ENCODE measurements at places on chromosomes 1 and 21.
A peak's percentile ranks its signal among the peaks of the same experiment; 100 is the strongest.

GRCh38 chr1:21034725-21035628 lies 141.7 kb downstream of the EIF4G3 start:
- DNase-seq: no peak

DNA sequence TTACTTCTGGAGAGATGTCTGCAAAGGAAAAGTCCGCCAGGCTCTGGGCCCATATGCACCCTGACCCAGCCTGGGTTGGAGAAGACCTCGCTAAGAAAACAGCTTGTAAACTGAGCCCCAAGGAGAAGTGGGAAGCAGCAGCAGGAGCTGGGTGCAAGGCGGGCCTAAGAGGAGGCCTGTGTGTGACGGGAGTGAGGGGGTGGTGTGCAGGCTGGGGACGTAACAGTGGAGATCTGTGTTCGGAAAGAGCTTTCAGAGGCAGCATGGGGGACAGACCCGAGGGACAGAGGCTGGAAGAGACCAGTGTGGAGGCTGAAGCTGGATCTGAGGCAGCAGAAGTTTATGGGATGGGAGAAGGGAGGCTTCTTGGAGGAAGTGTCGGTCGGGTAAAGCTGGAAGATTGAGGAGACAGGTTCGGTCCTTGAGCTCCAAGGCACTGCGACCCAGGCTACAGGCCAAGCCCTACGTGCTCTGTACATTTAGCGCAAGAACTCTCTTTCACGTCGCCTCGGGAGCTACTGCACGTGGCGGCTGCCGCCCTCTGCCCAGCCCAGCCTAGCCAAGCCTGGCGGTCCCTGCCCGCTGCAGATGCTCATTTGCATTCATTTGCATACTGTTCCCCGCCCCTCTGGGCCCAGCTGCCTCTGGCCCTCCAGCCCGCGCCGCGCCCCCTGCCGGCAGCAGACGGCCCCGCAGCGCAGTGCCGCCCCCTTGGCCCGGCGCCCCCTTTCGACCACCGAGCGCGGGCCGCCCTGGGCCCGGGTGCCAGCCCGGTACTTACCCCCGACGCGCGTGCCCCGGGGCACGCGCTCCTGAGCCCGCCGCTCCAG lies 6.3 kb downstream of the HPCA start:
- DNase-seq: no peak

GRCh38 chr1:47325528-47325927 lies 8.1 kb upstream of the CMPK1 start:
- DNase-seq: no peak

GRCh38 chr1:67174716-67175284 lies 8.5 kb downstream of the IL23R start:
- DNase-seq: no peak

- no peak for DNase-seq
Measured at GRCh38 chr1:9230869-9231533, 3.6 kb upstream of the H6PD start.

DNA sequence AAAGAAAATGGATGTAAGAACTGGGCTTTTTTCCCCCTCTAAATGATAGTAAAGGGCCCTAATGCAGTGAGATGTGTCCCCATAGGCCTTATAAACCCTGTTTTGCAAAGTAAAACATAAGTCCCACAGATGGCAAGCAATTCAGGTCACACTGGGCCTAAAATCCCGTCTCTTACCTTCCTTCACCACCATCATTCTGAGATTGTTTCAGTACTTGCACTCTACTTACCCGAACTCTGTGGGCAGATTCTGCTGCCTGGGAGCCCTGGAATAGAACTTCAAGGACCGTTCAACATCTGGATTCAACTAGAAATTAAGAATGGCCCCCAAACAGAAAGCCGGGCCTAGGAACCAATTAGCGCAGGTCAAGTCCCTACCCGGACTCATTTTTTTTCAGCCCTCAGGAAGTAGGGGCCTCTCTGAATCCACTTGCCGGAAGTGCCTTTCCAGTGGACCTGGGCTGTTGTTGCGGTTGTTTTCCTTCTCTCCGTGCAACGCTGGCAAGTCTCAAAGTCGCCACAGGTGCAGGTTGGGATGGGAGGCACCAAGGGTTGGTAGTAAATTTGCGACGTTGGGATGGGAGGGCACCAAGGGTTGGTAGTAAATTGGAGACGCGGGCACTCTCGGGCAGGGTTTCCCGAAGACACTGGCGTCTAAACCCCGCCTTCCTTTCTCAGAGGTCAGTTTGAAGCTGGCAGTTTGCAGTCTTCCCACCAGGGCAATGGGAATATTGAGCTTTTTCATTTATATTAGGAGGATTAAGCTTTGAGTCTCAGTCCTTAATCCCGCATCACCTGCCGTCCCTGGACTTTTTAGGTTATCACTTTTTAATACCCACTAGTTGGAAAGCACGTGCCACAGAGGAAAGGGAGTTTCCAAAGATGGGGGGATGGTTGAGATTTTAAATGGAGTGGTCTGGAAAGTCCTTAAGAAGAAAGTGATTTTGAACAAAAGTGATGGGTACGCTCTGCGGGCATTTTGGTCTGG lies at the start of gene TMEM69:
Gene TMEM69 (plus strand): TSS at position 428 of the 987 bp plus-strand sequence. CDS start 2,888 bp downstream, outside the sequence.
- peak; percentile 75 for DNase-seq

GRCh38 chr1:221708076-221708571 lies 33.8 kb downstream of the DUSP10 start:
- peak; percentile 93 for DNase-seq

DNA sequence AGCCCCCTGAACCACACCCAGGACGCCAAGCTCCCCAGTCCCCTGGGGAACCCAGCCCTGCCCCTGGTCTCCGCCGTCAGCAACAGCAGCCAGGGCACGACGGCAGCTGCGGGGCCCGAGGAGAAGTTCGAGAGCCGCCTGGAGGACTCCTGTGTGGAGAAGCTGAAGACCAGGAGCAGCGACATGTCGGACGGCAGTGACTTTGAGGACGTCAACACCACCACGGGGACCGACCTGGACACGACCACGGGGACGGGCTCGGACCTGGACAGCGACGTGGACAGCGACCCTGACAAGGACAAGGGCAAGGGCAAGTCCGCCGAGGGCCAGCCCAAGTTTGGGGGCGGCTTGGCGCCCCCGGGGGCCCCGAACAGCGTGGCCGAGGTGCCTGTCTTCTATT lies 42.7 kb upstream of the ARHGEF16 start:
- DNase-seq: no peak

DNA sequence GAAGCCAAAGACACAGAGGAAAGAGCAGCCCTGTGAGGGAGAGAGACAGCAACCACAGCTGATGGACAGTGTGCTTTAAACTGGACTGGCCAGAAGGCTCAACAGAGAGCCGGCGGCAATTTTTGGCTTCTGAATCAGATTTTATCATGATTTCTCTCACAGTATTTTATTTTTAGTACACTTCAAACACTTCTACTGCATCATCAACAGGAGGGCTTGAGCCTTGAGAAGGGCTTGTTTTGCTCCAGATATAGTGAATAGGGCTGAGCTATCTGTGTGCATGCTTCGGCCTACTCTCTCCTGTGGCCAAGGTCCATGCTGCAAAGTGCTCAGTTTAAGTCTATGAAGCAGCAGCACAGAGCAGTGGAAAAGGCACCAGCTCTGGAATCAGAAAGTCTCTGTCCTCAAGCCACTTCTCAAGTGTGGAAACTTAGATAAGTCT lies 33.3 kb downstream of the ADCY10 start:
- DNase-seq: no peak

Measured in GDM1 (cell line).